ENCODE measurements at places on chromosomes 16 and 17.
A peak's percentile ranks its signal among the peaks of the same experiment; 100 is the strongest.

- no peak for DNase-seq
Measured at GRCh38 chr16:86530251-86531190, 20.2 kb downstream of the FOXF1 start.

DNA sequence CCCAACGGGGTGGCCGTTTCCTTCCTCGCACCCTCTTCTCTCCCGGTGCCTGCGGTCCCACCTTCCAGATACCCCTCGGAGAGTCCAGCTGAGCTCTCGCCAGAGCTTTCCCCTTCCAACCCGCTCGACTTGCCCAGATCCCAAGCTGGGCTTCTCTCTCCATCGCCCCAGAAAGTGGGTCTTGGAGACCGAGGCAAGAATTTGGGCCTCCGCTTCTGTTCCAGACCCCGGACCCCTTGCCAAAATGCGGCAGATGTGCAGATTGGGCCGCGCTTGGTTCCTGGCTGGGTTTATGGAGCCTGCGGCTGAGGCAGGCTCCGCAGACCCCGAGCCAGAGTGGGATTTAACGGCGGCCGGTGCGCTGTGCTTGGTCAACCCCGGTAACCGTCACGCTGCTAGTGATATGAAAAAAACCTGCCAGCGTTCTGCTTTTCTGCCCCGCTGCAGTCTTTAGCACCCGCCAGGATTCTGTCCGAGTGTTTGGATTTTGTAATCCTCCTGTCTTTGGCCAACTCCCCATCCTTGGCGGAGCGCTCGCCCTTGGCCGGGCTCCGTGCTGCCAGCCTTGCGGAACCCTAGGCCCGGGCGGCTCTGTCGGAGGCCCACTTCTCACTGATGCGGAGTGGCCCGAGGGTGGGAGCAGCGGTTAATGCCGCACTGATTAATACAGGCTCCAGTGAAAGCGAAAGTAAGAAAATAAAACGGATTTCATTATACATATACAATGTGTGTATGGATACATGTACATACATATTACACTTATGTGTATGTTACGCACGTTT lies 754 bp upstream of the SLFN11 start:
- DNase-seq: peak; percentile 30

- DNase-seq: no peak
Measured at GRCh38 chr16:79402356-79402755, 198.2 kb downstream of the MAF start.

DNA sequence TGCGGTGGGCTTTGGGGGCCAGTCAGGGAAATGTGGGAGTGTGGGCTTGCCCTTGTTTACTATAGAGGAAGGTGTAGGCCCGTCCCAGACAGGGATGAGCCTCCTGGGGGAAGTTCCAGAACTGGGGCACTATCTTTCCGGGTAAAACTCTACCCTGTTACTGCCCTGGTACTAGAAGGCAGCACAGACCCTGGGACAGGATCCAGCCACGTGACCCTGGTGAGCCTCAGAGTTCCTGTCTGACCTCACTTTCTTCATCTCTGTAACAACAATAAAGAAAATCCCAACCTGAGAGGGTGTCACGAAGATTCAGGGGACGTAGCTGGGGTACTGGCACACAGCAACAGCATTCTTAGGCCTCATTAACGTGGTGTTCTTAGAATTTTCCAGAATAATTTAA lies 239.6 kb upstream of the FOXF1 start:
- DNase-seq: no peak

DNA sequence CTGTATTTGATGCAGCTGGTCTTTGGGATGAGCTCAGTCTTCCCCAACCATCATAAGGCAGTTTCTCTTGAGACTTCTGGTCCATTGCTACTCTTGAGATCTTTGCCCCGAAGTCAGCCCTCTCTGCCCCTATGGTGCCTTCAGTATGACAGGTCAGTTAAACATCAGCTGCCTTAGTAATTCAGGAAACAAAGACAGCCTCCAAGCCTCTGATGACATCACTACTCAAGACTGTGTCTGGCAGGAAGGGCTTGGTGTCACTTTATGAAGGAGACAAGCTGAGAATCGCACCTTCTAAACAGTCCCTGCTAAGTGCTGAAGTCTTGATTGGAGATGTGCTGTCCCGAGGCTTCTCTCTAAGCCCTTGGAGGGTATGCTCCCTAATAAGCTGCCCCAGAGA lies 104.9 kb upstream of the TBX2 start:
- no peak for DNase-seq

- no peak for DNase-seq
Measured at GRCh38 chr16:30927789-30928378, 4.5 kb downstream of the FBXL19 start.

DNA sequence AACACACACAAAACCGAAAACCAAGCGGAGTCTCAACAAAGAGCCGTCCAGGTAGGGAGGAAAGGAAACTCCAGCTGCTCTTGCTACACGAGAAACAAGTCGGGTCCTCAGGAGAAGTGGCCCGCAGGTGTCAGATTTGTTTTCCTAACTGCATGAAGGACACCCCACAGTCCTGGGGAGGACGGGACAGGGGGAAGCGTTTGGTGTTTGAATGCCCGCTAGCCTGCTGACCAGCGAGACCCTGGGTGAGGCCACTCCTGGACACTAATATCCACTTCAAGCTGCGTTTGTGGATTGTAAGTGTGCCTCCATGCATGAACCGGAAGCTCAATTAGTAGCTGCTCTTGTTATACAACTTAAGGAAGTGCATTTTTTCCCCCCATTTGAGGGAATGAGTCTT lies 299.5 kb downstream of the MAF start:
- no peak for DNase-seq

- DNase-seq: no peak
Measured at GRCh38 chr17:57941384-57942370, 13.5 kb downstream of the CUEDC1 start.

GRCh38 chr17:57739402-57740234 lies 5.5 kb downstream of the CCDC182 start:
- DNase-seq: no peak

GRCh38 chr17:7887038-7887481 lies 1.5 kb upstream of the CHD3 start:
- DNase-seq: no peak

DNA sequence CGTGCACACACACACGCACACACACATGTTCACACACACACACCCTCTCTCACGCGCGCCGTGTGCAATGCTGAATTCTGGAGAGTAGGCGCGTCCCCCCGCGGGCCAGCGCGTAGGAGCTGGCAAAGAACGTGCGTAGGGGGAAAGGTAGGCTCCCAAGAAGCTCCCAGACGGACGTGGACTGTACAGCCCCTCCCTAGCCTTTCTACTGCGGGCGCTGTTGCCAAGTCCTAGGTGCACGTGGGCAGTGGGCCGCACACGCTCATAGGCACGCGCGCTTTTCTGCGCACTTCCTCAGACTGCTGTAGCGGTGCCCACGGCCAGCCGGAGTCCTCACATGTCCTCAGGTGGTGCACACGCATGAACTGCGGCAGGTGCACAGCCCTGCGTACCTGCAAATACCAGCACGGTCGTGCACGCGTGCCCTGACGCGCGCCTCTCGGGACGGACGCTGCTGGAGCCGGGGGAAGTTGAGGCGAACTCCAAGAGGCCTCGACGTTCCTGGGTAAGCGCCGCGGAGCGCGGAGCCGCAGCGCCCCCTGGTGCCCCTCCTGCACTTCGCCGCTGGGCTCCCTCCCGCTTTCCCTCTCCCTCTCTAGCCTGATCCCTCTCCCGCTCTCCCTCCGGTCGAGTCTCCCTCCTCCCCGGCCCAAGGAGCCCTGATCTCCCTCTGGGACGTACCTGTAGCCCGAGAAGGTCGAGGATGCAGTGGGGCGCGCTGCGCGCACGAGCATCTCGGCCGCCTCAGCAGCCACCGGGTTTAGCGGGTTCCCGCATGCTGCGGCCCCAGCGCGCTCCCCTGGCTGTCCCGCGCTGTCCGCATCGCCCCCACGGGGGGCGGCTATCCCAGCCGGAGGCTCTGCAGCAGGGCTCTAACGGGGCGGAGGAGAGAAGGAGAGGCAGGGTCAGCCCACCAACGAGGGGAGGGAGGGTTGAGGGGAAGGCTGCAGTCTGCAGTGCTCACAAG lies 749 bp downstream of the GRIN2A start:
- no peak for DNase-seq

DNA sequence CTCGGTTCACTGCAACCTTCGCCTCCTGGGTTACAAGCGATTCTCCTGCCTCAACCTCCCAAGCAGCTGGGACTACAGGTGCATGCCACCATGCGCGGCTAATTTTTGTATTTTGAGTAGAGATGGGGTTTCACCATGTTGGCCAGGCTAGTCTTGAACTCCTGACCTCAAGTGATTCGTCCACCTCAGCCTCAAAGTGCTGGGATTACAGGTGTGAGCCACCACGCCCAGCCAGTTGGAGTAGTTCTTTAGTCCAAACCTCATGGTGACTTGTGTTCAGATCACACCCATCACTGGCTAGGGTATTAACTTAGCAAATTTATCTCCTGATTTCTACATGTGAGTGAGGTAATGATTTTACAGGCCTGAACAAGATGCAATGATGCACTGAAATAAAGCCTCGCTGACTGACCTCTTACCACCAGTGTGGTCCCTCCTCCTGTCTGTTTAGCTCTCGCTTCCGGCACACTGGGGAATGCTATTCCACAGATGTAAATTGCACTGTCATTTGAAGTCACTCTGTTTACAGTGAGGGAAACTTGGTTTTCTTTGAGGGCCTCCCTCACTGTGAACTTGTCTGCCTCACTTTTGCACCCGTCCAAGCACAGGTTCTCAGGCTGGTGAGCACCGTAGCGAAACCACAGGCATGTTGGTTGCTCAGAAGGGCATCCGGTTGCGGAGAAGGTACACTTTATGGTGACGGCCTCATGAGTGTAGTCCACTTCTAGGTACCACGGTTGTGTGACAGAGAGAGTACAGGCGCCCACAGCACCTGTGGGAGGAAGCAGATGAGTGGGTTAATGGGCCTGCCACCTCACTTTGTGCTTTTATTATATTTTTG lies 5.5 kb downstream of the IGSF6 start:
- DNase-seq: no peak

- no peak for DNase-seq
Measured at GRCh38 chr17:39648616-39649366, 11.8 kb downstream of the STARD3 start.

Data from HS-5 (cell line).